Head of caudate nucleus (tissue), 42 donors: ENCODE measurements at places on chromosomes 12 and 14.

- no peak for DNase-seq
Observed at GRCh38 chr12:57019983-57020719, 3.8 kb upstream of the TAC3 start.

DNA sequence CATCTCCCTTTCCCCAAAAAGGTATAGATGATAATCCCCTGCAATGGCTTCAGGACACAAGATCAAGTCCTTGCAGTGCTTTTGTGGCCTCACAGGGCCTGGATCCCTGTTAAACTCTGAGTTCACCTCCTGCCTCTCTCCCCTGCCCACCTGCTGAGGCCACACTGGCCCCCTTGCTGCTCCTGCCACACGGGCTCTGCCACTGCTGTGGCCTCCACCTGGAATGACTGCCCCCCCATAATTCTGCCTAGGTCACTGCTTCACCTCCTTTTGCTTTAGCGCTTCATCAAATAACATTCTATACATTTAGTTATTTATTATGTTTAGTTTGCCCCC lies 653 bp upstream of the IFI27 start:
- no peak for DNase-seq

GRCh38 chr12:48826209-48826855 lies 8.0 kb downstream of the CACNB3 start:
- DNase-seq, result no peak

- DNase-seq, result peak; percentile 74
Observed at GRCh38 chr12:49232940-49233841, 31.7 kb upstream of the TUBA1C start.

GRCh38 chr12:16347391-16348298 lies at the start of gene MGST1:
TSS of gene MGST1 (plus strand) at chr12:16347645. CDS start at chr12:16354253, 6,608 bp downstream.
- DNase-seq, result peak; percentile 50

DNA sequence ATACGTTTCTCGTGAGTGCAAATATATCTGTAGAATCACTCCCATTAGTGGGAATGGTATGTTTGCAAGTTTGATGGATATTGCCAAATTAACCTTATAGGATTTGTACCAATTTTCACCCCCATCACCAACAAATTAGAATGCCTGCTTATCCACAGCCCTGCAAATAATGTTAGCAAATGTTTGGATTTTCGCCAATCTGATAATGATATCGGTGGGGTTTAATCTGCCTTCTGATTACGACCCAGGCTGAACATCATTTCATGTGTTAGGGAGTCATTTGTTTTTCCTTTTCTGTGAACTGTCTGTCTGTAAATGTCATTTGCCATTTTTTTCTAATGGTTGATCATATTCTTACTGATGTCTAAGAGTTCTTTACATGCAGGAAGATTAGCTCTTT lies 4.1 kb upstream of the DAZAP2 start:
- no peak for DNase-seq

- DNase-seq, result no peak
Observed at GRCh38 chr12:9345171-9345570, 137.0 kb upstream of the PZP start.

DNA sequence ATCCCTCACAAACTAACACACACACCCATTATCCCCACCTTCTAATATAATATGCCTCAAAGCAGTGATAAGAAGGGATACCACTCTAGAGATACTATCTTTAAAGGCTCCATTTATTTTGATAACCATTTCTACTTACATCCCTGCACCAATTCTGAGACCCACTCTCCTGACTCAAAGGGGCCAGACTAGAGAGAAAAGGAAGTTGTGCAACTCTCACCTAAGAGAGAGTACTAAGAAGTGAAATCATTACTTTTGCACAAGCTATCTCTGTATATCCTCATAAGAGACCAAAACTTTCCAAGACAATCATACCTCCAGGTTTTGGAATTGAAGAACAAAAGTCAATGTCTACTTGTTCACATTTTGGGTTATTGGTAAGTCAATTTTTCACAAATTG lies 45.4 kb upstream of the USP15 start:
- DNase-seq, result no peak

GRCh38 chr12:86914721-86915120 lies 658.5 kb upstream of the MGAT4C start:
- no peak for DNase-seq

GRCh38 chr14:81068176-81068782 lies 112.9 kb downstream of the TSHR start:
- DNase-seq, result no peak

DNA sequence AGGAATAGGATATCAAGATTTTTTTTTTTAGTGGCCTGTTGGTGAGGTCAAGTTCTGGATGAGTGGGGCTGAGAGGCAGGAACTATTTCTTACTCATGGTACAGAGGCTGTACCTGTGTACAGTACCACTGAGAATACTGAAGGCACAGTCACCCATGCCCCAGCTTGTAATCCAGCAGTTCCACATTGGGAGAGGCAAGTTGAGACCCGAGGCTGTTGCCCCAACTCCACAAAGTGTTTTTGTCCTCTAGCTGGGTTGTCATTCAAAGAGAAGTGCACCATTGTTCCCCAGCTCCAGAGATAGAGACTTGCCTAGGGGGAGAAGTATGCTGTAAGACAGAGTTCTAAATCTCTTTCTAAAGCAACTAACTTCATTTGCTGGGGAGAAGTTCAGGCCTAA lies 38.7 kb downstream of the ARID2 start:
- no peak for DNase-seq

DNA sequence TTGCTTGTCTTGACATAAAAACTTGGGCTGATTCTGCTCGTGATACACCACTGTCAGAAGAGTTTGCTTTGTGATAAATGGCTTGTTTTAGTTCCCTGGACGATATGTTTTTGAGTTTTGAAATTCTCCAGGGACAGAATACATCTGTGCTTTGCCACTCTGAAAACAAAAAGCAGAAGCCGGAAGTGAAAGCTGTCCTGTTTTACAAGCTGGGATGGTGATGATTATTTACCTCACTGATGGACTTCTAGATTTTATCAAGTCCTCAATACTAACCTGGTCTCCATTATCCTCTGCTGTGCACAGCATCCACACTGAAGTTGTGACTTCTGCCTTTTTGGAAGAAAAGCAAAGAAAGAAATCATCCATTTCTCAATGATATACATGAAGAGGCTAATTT lies 251.6 kb downstream of the TRHDE start:
- no peak for DNase-seq

DNA sequence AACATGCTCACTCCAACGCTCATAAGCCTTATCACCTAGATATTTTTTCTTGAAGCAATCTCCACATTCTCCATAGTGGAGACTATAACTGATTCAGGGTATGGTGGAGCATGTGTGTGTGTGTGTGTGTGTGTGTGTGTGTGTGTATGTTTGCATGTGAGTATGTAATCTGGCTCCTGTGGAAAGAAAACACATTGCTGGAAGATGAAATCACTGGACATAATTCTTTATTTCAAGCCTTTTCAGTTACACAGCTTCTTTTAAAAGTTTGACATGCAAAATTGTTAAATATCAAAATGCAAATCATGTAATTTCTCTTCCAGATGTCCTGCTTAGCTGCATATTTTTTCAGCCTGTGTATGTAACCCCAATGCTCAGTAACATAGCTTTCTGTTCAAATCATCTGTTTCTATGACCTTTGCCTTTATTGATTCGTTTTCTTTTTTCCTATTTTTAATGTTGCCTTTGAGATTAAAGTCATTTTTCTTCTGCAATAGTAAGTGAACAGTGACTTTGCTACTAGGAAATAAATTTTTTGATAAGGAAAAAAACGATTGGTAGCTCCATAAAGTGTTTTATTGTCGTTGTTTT lies 80.5 kb upstream of the BTG1 start:
- no peak for DNase-seq

DNA sequence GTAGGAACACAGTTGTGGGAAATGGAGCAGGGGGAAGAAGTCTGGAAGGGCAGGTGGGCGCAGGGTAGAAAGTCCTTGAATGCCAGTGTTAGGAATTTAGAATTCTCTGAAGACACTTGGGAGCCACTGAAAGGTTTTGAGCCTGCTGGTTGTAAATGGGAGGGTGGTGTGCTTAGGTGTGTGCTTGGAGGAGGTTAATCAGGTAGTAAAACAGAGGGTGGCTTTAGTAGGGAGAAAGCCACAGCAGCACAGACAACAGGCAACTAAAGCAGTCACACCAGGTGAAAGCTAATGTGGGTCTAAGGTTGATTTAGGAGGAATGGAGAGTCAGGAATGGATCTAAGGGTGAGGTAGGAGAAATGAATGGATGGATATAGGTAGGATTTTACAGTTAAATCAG lies 385.0 kb downstream of the ZFP36L1 start:
- no peak for DNase-seq

GRCh38 chr14:44897041-44897844 lies 64.5 kb downstream of the KLHL28 start:
- DNase-seq, result peak; percentile 98

GRCh38 chr12:91104812-91105466 lies 6.4 kb downstream of the LUM start:
- DNase-seq, result no peak

DNA sequence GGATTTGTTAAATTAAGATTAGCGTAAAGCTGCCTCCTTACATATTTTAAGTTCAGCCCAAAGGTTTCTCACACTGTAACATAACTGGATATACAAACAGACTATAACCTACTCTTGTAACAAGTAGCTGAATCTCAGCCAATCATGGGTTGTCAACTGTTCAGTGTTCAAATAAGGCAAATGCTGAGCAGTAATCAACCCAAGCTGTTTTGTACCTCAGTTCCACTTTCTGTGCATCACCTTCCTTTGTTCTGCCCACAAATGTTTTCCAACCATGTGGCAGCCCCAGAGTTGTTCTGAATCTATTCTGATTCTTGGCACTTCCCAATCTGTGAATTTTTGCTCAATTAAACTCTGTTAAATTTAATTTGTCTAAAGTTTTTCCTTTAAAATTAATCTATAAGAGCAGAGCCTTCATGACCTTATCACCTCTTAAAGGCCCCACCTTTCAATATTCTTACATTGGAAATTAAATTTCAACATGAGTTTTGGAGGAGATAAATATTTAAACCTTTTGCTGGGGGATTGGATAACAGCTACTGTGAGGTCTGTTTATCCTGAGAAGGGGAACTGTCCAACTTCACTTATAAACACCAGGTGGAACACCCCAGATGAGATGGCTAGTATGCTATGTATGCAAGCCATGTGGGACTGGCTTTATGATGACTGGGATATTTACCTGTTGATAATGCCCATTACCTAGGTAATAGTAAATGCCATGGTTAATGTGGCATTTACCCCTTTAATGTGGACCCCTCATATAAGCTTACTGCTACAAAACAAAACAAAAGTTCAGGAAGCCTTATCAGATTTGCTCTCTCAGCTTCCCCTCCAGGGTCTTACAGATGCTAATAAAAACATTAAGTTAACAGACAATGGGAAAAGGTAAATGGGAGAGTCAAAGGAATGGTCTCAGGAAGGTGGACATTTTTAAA lies 42.2 kb upstream of the ARID2 start:
- DNase-seq, result no peak

DNA sequence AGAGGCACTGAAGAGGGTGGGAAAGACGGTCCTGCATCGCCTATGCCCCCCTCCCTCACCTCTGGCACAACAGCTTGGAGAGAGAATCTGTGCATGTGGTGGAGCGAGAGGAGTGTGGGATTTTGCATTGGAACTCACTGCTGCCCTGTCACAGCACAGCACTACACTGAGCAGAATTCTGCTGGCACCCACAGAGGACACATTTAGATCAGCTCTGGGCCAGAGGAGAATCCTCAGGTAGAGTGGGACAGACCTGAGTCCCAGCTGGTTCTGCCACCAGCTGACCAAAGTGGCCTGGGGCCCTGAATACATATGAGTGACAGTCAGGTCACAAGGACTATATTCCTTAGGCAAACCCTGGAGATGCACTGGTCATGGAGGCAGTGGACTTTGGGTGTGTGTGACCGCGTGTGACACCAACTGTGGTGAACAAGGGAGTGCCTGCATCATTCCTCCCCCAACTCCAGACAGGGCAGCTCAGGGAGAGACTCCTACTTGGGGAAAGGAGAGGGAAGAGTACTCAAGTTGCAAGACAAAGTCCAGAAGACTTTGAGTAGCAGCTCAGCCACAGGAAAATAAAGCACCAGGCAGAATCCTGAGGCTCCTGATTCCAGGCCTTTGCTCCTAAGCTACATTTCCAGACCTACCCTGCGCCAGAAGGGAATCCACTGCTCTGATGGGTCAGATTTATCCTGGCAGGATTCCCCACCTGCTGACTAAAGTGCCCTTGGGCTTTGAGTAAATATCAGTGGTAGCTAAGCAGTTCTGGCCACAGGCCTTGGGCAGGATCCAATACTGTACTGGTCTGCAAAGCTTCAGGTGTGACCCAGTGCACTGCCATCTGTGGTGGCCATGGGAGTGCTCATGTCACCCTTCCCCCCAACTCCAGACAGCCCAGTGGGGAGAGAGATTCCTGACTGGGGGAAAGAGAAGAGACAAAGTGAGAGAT lies 10.6 kb upstream of the ACOT1 start:
- no peak for DNase-seq

DNA sequence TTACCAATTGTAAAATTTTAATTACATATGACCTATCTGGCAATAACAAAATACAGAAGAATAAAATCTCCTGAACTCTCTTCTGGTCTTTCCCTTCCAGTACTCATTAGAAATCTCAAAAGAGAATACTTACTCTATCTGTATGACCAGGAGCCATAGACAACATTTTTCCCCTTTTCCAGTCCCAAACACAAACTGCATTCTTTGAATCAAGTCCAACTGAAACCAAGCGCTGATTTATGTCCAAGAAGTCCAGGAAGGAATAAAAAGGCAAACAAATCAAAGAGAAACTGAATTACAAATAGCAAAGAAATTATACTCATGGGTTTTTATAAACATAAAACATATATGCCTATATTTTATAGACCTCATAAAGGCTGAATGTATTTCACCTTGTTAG lies 46.7 kb downstream of the EML5 start:
- DNase-seq, result no peak

- no peak for DNase-seq
Observed at GRCh38 chr12:107372229-107372658, 278.9 kb upstream of the CRY1 start.

DNA sequence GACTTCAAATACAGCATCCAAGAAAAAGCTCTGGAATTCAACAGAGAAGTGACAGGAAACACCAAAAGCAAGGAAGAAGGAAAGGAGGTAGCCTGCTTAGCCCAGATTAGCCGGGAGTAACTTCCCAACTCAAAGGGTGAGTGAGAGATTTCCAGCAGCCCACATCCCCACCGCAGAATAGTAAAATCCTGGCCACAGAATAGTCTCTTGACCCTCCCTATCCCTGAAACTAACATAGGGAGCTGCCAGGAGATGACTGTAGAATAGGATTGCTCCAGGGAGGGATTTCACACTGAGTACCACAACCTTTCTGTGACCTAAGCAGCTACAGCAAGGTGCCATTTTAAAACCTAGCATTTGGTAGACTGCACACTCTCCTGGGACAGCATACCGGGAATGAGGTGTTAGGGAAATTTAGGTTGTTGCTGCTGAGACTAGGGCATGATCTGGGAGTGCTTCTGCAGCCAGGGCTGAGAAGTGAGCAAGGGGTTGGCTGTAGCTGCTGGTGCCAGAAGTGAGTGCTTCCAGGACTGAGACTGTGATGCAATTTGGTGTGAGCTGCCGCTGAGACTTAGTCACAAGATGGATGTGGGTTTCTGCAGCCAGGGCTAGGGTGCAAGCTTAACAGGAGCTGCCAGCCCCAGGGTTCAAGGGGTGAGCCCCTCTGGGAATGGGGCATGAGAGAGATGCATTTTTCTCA lies 66.0 kb downstream of the TMTC3 start:
- DNase-seq, result no peak
